ENCODE measurements at places on chromosomes 11 and 22. TPM values are rescaled to one million over a fixed set of nuclear protein-coding genes. Genes with fewer than 3 reads are reported as not detected.

DNA sequence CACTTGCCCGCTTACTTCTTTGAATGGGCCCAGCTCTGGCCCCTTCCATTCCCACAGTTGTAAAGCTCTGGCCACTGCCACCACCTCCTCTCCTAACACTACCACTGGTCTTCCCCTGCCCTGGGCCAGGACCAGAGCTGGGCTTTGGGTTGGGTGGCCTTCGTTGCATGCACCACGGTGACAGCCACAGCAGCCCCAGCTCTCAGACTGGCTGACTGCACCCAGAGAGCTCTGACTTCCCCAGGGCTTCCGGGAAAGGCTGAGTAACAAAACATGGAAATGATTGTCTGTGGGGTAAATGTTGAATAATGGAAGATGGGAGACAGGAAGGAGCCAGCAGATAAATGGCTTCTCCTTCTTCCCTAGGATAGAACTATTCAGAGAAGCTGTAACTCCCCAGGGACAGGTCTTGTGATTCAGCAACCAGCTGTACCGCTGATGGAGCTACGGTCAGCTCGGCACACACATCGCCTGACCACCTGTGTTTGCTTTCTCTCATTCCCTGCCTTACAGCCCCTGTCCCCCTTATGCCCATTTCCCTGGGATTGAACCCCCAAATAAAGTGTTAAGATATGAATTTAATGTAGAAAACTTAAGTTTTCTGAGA, 27.6 kb downstream of the SCN4B start:
- no peak for DNase-seq

- DNase-seq, result no peak
Observed at GRCh38 chr22:46628756-46629155, 8.6 kb downstream of the GRAMD4 start.

- peak; percentile 58 for DNase-seq
Observed at GRCh38 chr22:44380756-44381486, 68.2 kb upstream of the SHISAL1 start.

GRCh38 chr22:46534177-46534776, 3.1 kb downstream of the CELSR1 start:
- DNase-seq, result no peak

GRCh38 chr11:58152781-58153180, 27.5 kb upstream of the OR9I1 start:
- DNase-seq, result no peak

DNA sequence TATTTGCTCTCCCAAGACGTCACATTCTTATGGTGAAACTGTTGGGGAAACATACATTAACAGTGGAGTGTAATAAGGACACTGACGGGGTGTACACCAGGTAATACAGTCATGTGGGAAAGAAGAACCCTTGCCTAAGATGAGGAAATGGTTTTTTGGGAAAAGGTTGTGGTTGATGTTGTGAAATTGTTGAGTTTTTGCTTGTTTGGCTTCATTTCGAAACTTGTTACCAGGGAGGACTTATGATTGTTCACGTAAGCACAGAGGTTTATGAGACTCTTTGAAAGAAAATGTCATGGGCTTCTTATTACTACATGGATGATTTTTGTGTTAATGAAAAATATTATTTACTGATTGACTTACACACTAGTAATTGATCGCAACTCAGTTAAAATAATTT, 16.8 kb downstream of the ANO3 start:
- DNase-seq, result no peak

- peak; percentile 55 for DNase-seq
Observed at GRCh38 chr11:69446108-69446507, 35.4 kb upstream of the LINC01488 start.

Gene FGF4
- not detected for polyA plus RNA-seq

Gene FAM168A
- polyA plus RNA-seq, result 2.8 TPM

Gene SLC22A6
- polyA plus RNA-seq, result not detected

Data from spleen (tissue), 13 donors.